SJCRH30 (cell line): ENCODE measurements at places on chromosomes 2 and 18. TPM values are rescaled to one million over a fixed set of nuclear protein-coding genes. Genes with fewer than 3 reads are reported as not detected.

The GALNT14 gene
- total RNA-seq: not detected in 2 replicates

DNA sequence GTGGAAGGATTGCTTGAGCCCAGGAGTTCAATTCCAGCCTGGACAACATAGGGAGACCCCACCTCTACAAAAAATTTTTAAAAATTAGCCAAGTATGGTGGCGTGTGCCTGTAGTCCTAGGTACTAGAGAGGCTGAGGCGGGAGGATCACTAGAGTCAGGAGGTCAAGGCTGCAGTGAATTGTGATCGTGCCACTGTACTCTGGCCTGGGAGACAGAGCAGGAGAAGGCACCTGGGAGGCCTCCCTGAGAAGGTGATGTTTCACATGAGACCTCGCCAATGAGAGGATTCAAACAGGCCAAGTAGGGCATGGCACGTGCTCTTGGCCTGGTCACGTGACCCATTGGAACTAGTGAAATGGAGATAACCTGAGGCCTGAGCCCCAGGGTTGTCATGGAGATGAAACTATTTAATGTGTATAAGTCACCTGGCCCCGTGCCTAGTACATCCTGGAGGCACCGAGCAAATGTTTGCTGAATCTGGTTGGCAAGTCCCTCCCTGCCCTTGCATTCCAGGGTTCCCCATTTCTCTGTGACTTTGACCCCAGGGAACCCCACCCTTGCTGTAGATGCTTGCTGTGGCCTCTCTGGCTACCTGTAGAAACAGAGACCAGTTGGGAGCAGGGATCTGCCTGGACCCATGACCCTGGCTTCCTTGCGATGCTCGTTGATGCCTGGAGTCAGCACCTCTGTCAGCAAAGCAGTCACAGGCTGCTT is 26.1 kb upstream of the ROCK2 start:
- H3K4me3 ChIP-seq: no peak overlapping the region
- H3K4me1 ChIP-seq: peaks cover 5% of the 10 kb centered on the region; the same call in 1 of the 2 replicates
- H3K27me3 ChIP-seq: no peaks in the 10 kb centered on the region
- no peak for DNase-seq
- H3K36me3 ChIP-seq: no peaks in the 10 kb centered on the region
- no peak overlapping the region for H3K27ac ChIP-seq

GRCh38 chr2:236583621-236584203 is 14.1 kb downstream of the ACKR3 start:
- H3K4me1 ChIP-seq: 0 out of 2 replicates have a peak, but pooled peaks cover 4% of the 10 kb centered on the region
- H3K4me3 ChIP-seq: no peak overlapping the region
- no peaks in the 10 kb centered on the region for H3K27me3 ChIP-seq
- no peak overlapping the region for H3K27ac ChIP-seq

GRCh38 chr18:9455718-9456511 is 19.4 kb upstream of the RALBP1 start:
- no peaks in the 10 kb centered on the region for H3K36me3 ChIP-seq
- no peaks in the 10 kb centered on the region for H3K27me3 ChIP-seq
- DNase-seq: no peak
- no peak overlapping the region for H3K27ac ChIP-seq
- H3K4me3 ChIP-seq: no peak overlapping the region
- H3K4me1 ChIP-seq: no peaks in the 10 kb centered on the region

The LYG1 gene
- total RNA-seq: 0.61 and 1.3 TPM in 2 replicates

- no peak for DNase-seq
Measured at GRCh38 chr2:121897335-121897970, 142.0 kb downstream of the TSN start.

The SULT1C4 gene
- 1.6 and 2.4 TPM in 2 replicates for total RNA-seq

DNA sequence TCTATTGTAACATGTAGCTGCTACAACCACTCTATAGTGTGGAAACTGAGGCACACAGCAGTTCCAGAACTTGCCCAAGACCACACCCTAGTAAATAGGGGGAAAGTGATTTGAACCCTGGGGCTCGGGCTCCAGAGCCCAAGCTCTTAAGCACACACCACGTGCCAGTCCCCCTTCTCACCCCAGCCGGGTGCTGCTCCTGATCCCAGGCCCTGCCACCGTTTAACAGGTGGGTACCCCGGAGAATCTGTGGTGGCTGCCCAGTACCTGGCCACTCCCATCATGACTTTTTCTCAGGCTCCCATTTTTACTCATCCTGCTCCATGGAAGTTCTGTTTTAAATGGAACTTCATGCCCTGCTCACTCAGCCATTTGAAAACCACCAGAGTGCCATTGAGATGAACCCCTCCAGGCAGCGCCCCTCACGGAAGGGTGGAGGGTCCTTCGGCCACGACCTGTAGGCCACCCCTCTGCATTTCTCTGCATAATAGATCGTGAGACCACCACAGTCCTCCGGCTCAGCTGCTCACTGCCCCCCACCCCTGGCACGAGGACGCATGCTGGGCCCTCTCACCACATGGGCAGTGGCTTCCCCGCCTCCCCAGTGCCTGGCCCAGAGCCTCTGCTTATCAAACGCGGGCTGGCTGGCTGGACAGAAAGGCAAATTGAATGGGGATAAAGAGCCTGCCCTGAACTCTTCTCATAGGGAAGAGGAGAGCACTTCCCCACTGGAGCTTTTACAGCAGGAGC is 42.1 kb downstream of the TMEM37 start:
- DNase-seq: no peak
- no peak overlapping the region for H3K4me3 ChIP-seq
- H3K27ac ChIP-seq: no peak overlapping the region

The TMEM163 gene
- 0.04 TPM in 1 of 2 replicates, not detected in the other for total RNA-seq

GRCh38 chr2:179884193-179884592 is 22.8 kb upstream of the ZNF385B start:
- H3K4me3 ChIP-seq: no peak overlapping the region
- H3K36me3 ChIP-seq: no peaks in the 10 kb centered on the region
- H3K4me1 ChIP-seq: no peaks in the 10 kb centered on the region
- H3K27ac ChIP-seq: no peak overlapping the region
- no peak for DNase-seq
- no peaks in the 10 kb centered on the region for H3K27me3 ChIP-seq

GRCh38 chr18:31667185-31667584 is 17.2 kb downstream of the B4GALT6 start:
- H3K27me3 ChIP-seq: no peaks in the 10 kb centered on the region
- no peaks in the 10 kb centered on the region for H3K4me1 ChIP-seq
- no peak overlapping the region for H3K4me3 ChIP-seq
- H3K27ac ChIP-seq: no peak overlapping the region

GRCh38 chr2:107553539-107553938 is 273.2 kb upstream of the RGPD4 start:
- H3K27ac ChIP-seq: no peak overlapping the region
- no peaks in the 10 kb centered on the region for H3K36me3 ChIP-seq
- DNase-seq: no peak

- no peak overlapping the region for H3K27ac ChIP-seq
- H3K27me3 ChIP-seq: no peaks in the 10 kb centered on the region
- no peaks in the 10 kb centered on the region for H3K36me3 ChIP-seq
- DNase-seq: no peak
- H3K4me3 ChIP-seq: no peak overlapping the region
- H3K4me1 ChIP-seq: no peaks in the 10 kb centered on the region
Measured at GRCh38 chr18:9055185-9055584, 47.3 kb upstream of the NDUFV2 start.

The DYSF gene
- total RNA-seq: 13.9 and 15.2 TPM in 2 replicates

GRCh38 chr2:8437949-8438400 is 243.9 kb upstream of the ID2 start:
- H3K4me3 ChIP-seq: no peak overlapping the region
- DNase-seq: no peak
- H3K27ac ChIP-seq: no peak overlapping the region

The TDRD15 gene
- 0.02 TPM in 1 of 2 replicates, not detected in the other for total RNA-seq

The ACVR1C gene
- total RNA-seq: 2.8 and 3.4 TPM in 2 replicates

GRCh38 chr18:42442656-42443055 is 487.6 kb downstream of the PIK3C3 start:
- no peak overlapping the region for H3K4me3 ChIP-seq
- no peak overlapping the region for H3K27ac ChIP-seq
- H3K4me1 ChIP-seq: no peaks in the 10 kb centered on the region; the same call in 1 of the 2 replicates

DNA sequence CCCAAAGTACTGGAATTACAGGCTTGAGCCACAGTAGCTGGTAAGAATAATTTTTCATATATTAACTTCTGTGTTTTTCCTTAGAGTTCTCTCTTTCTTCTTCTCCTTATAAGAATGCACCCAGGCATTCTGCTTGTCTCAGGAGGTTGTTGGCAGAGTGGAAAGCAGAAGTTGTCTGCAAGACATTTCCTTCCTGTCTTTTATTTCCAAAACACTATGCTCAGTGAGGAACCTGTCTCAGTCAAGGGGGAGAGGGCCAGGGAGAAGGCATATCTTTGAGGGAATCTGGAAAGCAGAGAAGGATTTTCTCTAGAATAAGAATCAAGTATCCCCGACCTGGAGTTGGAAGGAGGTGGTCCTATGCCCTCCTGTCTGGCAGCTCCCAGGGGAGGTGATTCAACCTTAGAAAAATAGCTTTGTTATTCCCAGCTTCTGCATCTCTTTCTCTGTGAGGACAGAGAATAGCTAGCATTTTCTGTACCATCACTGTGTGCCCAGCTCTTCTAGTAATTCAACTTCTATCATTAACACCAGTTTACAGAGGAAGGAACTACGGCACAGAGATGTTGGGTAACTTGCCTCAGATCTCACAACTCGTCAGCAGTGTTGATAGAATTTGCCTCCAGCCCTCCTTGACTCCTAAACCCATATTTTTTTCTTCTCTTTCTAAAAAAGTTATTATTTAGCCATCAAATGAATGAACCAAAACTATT is 3.8 kb upstream of the LPIN2 start:
- no peaks in the 10 kb centered on the region for H3K36me3 ChIP-seq
- no peak for DNase-seq
- H3K4me1 ChIP-seq: peaks cover 9% of the 10 kb centered on the region
- no peak overlapping the region for H3K4me3 ChIP-seq

GRCh38 chr2:186841940-186842339 is 7.0 kb downstream of the ZSWIM2 start:
- H3K4me1 ChIP-seq: peaks cover 18% of the 10 kb centered on the region
- H3K27ac ChIP-seq: peak overlapping the region; percentile 23; the same call in 1 of the 2 replicates
- H3K27me3 ChIP-seq: no peaks in the 10 kb centered on the region

The UPP2 gene
- total RNA-seq: not detected in 2 replicates

GRCh38 chr2:223488814-223489213 is 113.3 kb downstream of the SCG2 start:
- H3K36me3 ChIP-seq: no peaks in the 10 kb centered on the region
- DNase-seq: no peak
- H3K4me3 ChIP-seq: no peak overlapping the region
- H3K4me1 ChIP-seq: no peaks in the 10 kb centered on the region
